ENCODE measurements at places on chromosomes 11 and 22.

DNA sequence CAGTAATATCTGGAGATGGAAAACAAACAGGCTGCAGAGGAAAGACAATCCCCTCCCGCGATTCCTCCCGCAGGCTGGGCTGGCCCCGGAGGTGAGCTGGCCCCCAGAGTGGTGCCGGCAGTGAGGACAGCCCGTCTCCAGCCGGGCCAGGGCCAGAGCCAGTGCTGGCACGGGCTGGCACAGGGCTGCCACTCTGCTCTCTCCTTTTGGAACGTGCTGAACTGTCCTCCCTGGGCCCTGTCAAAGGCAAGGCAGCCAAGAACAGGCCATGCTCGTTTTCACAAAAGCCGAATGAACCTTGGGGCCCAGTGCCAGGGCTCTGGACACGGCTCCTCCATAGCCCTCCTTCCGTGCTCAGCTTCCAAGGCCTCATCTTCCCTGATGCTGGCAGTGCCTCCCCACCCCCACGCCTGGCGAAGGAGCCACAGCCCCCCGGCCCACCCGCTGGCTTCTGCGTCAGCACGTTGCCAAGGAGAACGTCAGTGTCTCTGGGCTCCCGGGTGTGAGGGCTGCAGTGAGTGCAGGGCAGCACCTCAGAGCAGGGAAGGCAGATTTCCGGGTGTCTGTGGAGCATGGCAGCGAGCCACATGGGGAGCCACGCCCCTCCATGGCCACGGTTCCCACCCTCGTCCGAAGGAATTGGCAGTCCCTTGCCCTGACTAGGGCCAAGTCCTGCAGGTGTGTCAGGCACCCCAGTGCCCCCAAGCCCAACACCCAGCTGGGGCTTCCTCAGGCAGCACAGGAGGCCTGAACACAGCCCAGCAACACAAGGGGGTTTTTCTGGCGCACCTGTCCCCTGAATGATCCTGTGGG lies 28.6 kb downstream of the GNAZ start:
- H3K4me1 ChIP-seq: no peaks in the 10 kb centered on the region
- no peak overlapping the region for H3K27ac ChIP-seq
- H3K4me3 ChIP-seq: no peak overlapping the region
- no peaks in the 10 kb centered on the region for H3K36me3 ChIP-seq
- peaks cover 15% of the 10 kb centered on the region for H3K27me3 ChIP-seq

GRCh38 chr11:39810358-39810757 lies 1649.1 kb downstream of the LRRC4C start:
- no peak for DNase-seq
- H3K27me3 ChIP-seq: no peaks in the 10 kb centered on the region
- no peak overlapping the region for H3K27ac ChIP-seq
- H3K4me1 ChIP-seq: no peaks in the 10 kb centered on the region

DNA sequence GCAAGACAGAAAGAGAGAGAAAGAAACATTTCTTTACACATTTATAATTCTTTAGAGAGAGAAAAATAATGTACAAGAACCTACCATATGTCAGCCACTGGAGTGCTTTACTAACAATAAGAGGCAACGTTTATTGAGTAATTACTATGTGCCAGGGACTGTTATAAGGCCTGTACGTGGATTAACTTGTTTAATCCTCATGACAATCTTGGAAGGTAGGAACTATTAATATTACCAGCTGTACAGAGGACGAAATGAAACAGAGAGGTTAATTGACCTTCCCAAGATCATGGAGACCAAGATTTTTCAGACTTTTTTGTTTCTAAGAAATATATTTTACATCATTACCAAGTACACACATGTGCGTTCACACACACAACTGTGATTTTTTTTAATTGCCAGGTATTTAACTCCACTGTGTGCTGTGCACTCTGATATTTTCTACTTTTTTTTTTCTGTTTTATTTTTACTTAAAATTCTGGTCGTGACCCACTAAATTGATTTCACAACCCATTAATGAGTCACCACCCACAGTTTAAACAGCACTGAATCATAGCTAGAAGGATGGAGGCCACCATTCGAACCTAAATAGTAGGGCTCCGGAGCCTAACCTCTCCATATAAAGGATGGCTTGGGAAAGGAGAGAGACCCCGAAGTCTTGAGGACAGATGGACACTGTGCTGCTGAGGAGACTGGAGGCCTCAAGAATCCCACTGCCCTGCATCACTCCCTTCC lies 21.4 kb downstream of the CREB3L1 start:
- H3K27ac ChIP-seq: no peak overlapping the region
- no peak for DNase-seq
- H3K36me3 ChIP-seq: peaks cover 6% of the 10 kb centered on the region
- peaks cover 9% of the 10 kb centered on the region for H3K27me3 ChIP-seq
- peaks cover 8% of the 10 kb centered on the region for H3K4me1 ChIP-seq
- H3K4me3 ChIP-seq: no peak overlapping the region

GRCh38 chr11:11661326-11662040 lies 39.7 kb upstream of the GALNT18 start:
- peaks cover 2% of the 10 kb centered on the region for H3K27me3 ChIP-seq
- peaks cover 5% of the 10 kb centered on the region for H3K36me3 ChIP-seq
- no peak for DNase-seq
- peak overlapping the region; percentile 36 for H3K27ac ChIP-seq

GRCh38 chr11:60589611-60590010 lies 74.4 kb downstream of the MS4A13 start:
- no peaks in the 10 kb centered on the region for H3K27me3 ChIP-seq
- DNase-seq: no peak
- no peak overlapping the region for H3K4me3 ChIP-seq
- no peak overlapping the region for H3K27ac ChIP-seq
- no peaks in the 10 kb centered on the region for H3K36me3 ChIP-seq

DNA sequence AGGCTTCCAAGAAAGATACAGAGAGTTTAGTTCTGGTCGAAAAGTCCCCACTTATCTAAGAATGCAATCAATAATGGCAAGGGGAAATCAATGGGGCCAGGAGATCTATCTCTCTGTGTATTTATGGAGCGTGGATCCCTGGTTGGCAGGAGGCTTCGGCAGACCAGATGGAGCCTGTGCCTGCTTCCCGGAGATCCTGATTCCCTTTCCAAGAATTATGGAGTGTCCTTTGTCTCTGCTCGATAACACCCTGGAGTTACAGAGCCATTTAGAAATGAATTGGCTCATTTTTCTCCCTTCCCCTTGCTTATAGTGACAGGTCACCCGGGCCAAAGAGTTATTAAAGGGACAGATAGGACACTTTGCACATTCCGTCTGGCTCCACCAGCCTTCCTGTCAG lies 92.4 kb downstream of the ISX start:
- H3K36me3 ChIP-seq: no peaks in the 10 kb centered on the region
- H3K4me3 ChIP-seq: no peak overlapping the region
- no peak overlapping the region for H3K27ac ChIP-seq
- no peak for DNase-seq
- H3K27me3 ChIP-seq: peaks cover 5% of the 10 kb centered on the region

DNA sequence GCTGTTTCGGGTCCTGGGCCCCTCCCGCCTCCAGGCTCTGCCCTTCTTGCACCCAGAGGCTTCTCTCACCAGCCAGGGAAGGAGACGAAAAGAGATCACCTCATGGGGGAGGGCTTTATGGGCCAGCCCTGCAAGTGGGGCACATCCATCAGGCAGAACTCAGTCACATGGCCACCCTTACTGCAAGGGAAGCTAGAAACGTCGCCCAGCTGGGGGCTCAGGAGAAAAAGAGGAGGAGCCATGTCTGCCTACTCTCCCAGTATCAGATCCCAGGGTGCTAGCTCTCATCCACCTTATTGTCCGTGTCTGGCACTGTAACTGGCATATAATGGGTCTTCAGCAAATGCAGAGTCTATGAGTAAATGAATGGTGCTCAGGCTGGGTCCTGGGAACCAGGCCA lies 24.2 kb downstream of the MFNG start:
- H3K4me3 ChIP-seq: no peak overlapping the region
- no peak overlapping the region for H3K27ac ChIP-seq
- H3K36me3 ChIP-seq: no peaks in the 10 kb centered on the region
- H3K4me1 ChIP-seq: peaks cover 7% of the 10 kb centered on the region
- peaks cover 4% of the 10 kb centered on the region for H3K27me3 ChIP-seq
